ENCODE measurements at places on chromosomes 5 and 9.

DNA sequence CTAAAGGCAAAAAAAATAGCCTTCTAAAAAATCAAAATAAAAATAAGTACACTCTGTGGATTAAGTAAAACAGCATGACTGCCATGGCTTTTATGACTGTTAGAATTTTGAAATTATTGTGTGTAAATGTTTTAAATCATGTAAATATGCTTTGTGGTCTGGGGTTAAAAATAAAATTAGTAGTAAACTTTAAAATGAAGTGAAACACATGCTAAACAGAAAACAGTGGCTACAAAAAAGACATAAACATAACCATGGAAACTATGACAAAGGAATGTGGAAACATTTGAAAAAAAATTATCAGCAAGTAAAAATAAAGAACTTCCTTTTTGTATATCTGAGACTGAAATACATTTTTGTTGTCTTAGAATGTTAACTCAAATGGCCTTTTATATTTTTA lies 134.5 kb upstream of the SPEF2 start:
- no peak for DNase-seq

DNA sequence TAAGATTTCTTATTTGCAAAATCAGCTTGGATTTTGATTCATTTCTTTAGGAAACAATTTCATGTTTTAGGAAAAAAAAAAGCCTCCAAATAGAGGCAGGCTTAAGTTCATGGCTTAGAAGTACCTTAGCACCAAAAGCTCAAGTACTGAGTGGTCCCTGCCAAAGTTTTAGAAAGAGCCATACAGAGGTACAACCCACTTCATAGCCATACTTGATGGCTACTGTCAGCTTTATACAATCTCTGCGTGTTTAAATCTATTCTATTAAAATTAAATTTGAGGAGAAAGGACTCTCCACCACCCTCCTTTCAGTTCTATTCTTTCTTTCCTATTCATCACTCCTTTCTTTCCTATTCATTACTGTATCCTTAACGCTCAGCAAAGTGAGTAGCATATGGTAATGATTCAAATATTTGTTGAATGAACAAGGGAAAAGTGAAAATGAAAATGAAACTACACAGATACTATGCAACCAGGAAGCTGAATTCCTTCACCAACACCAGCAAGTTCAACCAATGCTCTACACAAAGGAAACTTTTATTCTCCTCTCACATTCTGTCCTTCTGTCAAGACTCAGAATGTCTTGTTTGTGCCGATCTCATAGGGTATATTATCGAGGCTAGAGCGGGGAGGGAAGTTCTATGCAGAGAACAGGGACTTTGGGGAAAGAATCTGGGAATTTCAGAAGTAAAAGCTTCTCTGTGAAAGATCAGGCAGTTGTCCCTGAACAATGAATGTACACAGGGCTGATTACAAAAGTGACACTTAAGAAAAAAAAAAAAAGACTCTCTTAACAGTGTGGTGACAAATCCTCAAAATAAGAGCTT lies 138.6 kb upstream of the SPEF2 start:
- DNase-seq, result no peak

GRCh38 chr9:126942399-126942798 lies 27.8 kb downstream of the RALGPS1 start:
- no peak for DNase-seq

- DNase-seq, result no peak
Measured at GRCh38 chr5:7325975-7326913, 69.7 kb upstream of the ADCY2 start.

DNA sequence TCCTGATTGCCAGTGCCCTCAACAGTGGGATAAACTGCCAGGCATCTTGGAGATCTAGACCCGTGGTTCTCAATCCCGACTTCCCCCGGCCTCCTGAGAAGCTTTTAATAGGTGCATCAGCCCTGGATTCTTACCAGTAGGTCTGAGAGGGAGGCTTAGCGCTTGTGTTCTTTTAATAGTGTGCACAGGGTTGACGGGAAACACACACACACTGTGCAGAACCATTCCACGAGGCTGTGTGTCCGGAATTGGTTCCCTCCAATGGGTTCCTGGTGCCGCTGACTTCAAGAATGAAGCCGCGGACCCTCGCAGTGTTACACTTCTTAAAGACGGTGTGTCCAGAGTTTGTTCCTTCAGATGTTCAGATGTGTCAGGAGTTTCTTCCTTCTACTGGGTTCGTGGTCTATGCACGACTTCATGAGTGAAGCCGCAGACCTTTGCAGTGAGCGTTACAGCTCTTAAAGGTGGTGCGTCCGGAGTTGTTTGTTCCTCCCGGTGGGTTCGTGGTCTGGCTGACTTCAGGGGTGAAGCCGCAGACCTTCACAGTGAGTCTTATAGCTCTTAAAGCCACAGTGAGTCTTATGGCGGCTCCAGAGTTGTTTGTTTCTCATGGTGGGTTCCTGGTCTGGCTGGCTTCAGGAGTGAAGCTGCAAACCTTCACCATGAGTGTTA lies 46.6 kb upstream of the PRSS3 start:
- no peak for DNase-seq

DNA sequence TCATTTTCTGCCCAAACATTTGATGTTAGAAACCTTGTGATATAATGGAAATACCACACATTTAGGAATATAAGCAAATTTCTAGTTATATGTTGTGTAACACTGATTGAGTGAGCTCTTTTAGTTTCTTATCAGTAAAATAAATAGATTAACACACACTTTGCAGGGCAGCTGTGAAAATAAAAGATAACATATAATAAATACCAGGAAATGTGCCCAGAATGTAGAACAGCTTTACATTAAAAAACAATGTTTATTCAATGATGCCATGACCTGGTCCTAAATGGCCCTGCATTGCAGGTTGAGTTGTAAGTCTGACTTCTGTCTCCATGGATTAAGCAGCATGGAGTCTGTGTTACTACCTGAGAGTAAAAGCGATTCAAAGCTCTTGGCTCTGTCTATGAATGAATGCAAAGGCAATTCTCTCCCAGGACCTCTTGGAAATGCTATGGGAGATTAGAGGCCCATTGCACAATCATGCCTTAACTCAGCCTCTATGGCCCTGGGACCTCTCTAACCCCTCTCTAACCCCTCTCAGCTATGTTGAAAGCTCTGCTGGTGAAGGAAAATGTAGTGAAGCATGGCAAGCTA lies 296.0 kb upstream of the ACTBL2 start:
- DNase-seq, result no peak

DNA sequence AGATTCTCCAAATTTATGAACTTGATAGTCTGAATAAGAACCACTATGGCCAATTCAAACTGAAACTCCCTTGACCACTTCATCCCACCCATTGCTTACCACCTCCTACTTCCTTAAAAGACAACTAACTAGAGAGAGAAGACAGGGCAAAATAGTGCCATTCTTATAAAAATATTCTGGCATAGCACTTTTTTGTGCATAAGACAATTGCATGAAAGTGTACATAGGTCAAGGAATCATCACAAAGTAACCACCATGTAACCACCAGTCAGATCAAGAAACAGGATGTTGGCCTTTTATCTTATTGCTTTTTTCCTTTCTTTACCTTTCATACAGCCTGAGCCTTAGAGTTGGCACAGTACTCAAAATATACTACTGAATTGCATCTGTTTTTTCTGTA lies 8.1 kb upstream of the ARSB start:
- no peak for DNase-seq

DNA sequence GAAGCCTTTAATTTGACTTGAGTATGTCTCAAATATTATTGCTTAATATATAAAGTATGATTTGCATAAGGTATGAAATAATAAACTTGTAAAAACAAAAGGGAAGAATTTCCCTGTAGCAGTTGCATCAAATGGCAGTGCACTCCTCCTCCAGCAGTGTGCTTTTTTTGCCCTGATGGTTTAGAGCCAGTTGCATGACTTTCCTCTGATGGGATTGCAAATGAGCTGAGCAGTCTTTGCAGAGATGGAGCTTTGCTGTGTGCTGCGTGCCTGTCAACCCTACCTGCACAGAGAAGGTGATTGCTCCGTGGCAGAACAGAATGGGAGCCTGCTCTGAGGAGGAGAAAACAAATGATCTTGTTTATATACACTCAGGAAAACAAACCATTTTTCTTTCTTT lies 22.7 kb upstream of the CATSPER3 start:
- no peak for DNase-seq

DNA sequence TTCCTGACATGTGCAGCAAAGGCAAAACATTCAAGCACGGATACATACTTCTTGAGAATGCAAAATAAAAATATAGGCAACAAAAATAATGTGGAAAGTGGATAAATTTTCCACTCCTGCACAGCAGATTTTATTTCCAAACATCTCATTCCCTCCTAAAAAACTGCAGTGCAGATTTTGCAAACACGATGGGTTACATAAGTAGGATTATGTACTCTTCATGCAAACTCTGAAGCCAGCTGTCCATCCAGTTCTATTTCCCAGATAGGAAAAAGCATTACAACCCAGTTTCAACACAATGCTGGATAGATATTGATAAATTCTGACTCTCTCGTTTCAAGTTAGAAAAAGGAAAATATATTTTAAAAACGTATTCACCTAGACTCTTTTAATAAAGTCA lies 52.7 kb upstream of the CCNG1 start:
- DNase-seq, result no peak

All from activated T-helper 9 cell treated with anti-CD3 and anti-CD28 coated beads, Interleukin-2, amount 50 U/mL, for 16 hours (primary cell).